ENCODE measurements at places on chromosomes 2 and 18.

- DNase-seq: no peak
Measured at GRCh38 chr2:221517696-221518151, 54.4 kb downstream of the EPHA4 start.

DNA sequence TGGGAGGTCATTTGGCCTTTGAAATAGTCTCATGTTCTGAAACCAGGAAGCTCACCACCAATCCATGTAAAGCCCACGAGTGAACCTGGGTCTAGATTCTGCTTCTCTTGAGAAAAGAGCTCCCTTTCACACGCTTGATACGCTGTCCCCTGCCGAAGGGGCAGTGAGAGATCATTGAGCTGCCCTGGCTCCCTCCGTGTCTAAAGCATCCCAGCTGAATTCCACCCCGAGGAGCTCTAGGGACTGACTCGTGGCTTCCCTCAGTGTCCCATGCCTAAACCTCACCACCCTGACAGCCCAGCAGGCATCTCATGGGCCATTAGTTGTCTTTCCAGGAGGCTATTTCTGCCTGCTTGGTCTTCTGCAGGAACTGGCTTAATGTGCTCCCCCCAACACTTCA, 68.6 kb downstream of the COL6A3 start:
- DNase-seq: no peak

GRCh38 chr2:173571021-173571821, 216.5 kb downstream of the CDCA7 start:
- no peak for DNase-seq

- DNase-seq: no peak
Measured at GRCh38 chr18:58481321-58482180, 147.3 kb downstream of the ALPK2 start.

GRCh38 chr2:38600242-38600891, 2.4 kb downstream of the HNRNPLL start:
- DNase-seq: no peak

DNA sequence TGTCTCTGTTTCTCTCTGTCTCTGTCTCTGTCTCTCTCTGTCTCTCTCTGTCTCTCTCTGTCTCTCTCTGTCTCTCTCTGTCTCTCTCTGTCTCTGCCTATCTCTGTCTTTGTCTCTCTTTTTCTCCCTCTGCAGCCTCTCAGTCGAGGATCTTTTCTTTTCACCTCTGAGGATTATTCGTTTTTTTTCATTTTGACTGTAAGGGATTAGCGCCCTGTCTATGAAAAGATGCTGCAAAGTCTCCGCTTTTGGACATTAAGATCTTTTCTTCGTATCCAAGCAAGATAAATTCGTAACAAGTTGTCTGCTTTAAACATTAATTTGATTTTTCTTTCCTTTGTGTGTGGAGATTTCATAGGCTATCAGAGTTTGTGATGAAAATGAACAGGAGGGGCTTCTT, 191.2 kb upstream of the TPO start:
- no peak for DNase-seq

DNA sequence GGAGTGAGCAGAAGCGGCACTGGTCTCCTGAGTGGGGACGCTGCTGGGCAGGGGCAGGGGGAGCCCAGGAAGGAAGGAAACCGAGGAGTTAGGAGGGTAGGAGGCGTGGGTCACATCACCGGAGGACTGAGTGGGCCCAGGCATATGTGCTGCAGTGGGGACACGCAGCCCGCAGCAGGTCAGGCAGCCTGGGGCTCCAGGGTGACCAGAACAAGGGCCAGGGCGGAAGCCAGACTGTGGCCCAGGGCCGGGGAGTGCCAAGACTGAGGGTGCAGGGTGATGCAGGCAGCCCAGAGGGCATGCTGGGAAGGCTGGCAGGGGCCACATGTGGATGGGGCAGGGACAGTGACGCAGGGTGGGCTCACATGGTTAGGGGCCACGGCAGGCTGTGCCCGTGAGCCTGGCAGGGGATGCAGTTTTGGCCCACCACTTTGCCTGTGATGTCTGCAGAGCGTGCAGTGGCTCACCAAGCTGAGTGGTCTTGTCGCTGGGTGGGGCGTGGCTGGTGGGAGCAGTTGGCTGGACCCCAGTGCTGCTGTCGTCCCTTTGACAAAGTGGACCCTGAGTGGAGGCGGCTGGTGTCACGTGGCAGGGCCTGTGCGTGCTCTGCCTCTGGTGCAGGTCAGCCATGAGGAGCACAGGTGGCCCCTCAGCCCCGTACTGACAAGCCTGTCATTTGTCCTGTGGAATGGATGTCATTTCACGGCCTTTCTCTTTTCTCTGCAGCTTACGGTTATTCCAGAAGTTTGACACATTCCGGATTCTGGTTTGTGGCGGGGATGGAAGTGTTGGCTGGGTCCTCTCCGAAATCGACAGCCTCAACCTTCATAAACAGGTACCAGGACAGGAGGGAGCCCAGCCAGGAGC, 87.1 kb downstream of the DGKD start:
- DNase-seq: no peak

DNA sequence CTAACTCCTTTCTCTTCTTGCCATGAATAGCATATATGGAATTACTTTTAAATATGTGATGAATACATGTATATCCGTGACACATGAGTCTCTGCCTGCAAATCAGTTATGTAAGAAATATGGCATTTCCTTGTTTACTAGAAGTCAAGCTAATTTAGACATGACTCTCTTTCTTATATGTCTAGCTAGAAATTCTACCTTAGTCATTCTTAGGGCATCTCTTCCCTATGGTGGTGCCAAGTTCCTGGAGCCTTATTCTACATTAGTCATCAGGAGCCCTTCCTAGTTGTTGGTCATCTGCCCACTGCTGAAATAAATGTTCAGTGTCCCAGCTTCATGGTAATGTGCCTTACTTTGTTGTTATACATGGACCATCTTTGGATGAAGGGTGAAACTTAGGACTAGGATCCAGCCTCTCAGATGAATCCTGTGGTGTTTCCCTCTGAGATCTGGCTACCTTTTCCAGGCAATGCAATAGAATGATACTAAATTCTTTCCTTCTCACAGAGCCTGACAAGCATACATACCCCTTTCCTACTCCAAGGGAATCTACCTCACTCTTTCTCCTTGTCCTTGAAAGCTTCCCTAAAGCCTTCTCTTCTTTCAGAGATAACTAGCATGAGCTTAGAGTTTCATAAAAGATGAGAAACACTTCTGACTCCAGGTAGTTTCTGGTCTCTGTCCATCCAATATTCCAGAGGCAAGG, 415.3 kb upstream of the VWC2L start:
- DNase-seq: no peak

DNA sequence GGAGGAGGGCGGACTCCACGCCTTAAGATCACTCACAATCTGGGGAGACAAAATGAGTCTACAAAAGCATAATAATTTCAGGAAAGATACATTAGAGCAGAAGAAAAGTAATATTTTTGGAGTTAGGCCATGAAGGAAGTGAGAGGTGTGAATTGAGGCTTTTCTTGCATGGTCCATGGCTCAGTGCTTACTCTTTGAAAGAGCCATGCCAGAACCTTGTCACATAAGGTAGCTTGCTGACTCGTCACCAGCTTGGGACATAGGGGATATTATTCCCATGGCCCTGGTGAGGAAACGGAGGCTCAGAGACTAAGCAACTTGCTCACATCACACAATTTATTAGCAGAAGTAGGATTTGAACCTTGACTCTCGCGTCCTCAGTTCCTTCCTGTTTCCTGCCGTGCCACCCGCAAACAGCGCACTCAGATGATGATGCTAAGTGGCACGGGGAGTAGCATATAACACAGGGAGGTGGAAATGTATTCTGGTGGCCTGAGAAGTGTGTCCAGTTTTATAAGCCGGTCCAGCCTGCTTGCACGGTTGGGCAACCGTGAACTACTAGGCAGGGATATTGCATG, 312.2 kb upstream of the EPAS1 start:
- DNase-seq: no peak

- DNase-seq: no peak
Measured at GRCh38 chr18:59172664-59173249, 33.1 kb downstream of the SEC11C start.

- DNase-seq: no peak
Measured at GRCh38 chr2:220998156-220998555, 573.9 kb downstream of the EPHA4 start.

DNA sequence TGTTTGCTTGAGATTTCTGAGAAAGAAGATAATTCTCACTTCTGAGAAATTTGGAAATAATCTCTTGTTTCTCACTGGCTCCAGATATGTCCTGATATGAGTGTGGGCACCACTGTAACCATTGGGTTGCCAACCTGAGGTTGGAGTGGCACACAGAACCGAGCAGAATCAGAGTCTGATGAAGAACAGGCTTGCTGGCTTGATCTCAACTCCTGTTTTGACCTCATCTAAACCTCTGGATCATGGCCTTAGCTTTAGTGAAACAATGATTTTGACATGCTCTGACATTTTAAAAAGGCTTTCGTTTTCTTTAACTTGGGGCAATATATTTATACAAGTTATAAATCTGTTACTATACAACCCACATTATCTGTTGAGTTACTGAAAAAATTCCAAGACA, 548.0 kb downstream of the IRS1 start:
- DNase-seq: no peak

DNA sequence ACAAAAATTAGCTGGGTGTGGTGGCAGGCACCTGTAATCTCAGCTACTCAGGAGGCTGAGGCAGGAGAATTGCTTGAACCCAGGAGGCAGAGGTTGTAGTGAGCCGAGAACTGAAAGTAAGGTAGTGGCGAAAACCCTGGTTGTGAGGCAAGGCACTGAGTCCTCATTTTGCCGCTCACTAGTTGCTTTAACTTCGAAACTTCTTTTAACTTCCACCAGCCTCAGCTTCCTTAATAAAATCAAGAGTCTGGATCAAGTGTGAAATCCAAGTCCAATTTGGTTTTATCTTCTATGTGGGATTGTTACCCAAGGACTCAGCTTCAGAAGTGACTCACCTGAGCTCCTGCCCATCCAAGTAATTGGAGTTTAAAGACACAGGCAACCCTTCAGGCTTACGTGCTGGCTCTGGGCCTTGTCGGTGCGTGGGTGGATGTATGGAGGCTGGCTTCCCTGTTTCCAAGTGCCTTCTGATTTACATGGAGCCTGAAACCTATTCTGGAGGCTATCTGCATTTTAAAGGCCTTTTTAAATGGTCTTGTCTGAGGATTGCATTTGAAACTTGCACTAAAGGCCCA, 374.2 kb upstream of the ID2 start:
- DNase-seq: no peak

- no peak for DNase-seq
Measured at GRCh38 chr18:36496022-36496421, 198.5 kb downstream of the FHOD3 start.

GRCh38 chr2:167862782-167863181, 384.6 kb downstream of the STK39 start:
- DNase-seq: no peak

DNA sequence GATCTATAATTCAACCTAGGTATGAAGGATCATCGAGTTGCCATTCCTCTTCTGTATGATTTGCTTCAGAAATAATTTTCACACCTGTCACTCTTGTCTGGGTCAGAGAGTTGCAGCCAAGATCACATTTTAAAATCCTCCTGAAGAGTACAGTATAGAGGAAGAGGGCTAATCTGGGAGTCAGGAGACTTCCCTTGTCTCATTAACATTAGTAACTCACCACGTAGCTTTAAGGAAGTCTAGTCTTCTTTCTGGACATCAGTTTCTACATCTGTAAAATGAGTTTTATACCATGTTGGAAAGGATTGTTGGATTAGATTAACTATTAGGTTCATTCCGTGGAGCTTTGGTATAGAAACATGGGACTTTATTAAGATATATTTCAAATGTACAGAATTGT, 109.4 kb downstream of the TDRD15 start:
- DNase-seq: no peak

GRCh38 chr2:185335879-185336278, 402.7 kb upstream of the FSIP2 start:
- no peak for DNase-seq

- DNase-seq: no peak
Measured at GRCh38 chr2:25354116-25354515, 12.4 kb upstream of the DNMT3A start.

DNA sequence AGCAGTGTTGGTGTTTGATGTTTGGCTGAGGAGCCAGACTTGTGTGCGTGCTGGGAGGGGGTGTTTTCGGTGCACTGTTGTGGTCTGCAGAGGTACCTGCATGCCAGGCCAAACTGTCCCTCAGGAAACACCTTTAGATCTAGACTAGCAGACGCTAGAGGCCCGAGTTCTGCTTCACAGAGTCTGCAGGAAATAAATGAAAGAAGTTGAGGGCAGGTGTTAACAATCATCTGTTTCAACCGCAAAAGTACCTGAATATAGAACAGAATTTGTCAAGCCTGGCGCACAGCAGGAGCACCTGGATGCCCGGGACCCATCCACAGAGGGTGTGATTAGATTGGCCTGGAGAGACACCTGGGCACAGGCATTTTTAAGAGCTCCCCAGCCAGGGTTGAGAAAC, 40.5 kb upstream of the REL start:
- no peak for DNase-seq

DNA sequence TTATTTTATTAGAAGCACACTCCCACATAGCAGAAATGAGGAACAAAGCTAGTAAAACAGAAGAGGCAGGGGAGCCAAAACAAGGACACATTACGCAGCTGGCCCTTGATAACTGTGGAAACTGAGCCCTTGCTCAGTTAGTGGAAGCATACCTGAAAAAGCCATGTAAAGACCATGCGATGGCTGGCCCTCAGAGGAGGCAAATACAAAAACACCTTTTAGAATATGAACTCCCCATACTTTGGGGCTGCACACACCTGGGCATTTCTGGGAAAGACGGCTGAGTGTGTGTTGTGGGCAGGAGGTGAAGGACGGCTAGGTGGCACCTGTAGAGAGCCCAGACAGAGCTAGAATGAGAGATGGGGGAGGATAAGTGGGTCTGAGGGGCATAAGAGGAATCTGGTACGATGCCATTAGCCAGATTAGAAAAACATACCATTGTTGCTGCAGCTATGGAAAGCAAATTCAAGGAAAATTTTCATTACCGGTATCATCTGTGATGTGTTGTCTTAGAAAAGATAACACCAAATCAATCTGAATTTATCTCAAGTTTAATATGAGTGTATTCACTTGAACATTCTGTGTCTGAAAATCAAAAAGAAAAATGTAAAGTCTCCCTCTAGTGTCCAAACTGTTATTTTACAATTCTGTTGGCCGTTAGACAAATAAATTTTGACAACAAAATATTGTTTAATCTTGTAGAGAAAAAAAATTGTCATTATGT, 45.2 kb upstream of the SULT1C3 start:
- no peak for DNase-seq

- DNase-seq: no peak
Measured at GRCh38 chr18:7035807-7036206, 81.8 kb downstream of the LAMA1 start.

- no peak for DNase-seq
Measured at GRCh38 chr2:220129391-220129790, 502.0 kb downstream of the SLC4A3 start.

- DNase-seq: no peak
Measured at GRCh38 chr18:30132959-30133358, 909.6 kb downstream of the DSC3 start.

GRCh38 chr2:71744781-71745180, 291.4 kb downstream of the DYSF start:
- no peak for DNase-seq

DNA sequence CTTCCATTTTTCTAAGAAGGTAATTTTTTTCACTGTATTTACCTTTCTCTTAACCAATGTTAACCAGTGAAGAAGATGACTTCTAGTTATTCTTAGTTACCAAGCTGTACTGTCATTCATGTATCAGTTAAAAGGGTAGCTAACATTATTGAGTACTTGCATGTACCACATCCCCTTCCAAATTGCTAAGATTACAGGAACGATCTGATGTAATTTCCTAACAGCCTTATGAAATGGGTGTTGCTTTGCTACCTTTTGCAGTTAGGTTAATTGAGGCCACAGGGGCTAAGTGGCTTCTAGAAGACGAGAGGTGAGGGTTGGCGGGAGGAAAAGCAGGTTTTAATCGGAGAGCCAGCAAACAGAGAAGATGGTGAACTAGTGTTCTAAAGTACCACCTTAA, 1.8 kb upstream of the SULT6B1 start:
- DNase-seq: peak; percentile 49

Measured in AML-193 (cell line).